NCI-H446 (cell line): ENCODE measurements at places on chromosomes 2 and 18.

DNA sequence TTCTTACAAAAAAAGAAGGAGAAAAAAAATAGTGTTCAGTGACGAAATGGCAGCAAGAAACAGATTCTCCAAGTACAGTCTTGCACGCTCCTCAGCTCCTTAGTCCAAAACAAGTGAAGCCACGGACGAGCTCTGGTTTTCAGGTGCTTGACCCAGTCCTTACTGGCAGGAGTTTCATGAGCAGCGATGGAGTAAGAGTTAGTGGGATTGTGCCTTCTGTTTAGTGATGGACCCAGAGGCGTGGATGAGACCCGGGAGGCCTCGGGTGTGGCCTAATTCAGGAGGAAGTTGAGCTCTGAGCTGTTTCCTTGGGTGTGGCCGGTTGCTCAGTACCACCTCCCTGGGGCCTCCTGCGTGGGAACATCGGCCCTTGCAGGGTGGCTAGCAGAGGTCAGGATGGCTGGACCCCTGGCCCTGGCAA, 52.0 kb downstream of the KIF5C start:
- DNase-seq = no peak

- no peak for DNase-seq
These were observed 14.7 kb upstream of the ATP6V1B1 start for GRCh38 chr2:70921031-70921430.

GRCh38 chr2:237615631-237616249, 11.6 kb upstream of the LRRFIP1 start:
- no peak for DNase-seq

DNA sequence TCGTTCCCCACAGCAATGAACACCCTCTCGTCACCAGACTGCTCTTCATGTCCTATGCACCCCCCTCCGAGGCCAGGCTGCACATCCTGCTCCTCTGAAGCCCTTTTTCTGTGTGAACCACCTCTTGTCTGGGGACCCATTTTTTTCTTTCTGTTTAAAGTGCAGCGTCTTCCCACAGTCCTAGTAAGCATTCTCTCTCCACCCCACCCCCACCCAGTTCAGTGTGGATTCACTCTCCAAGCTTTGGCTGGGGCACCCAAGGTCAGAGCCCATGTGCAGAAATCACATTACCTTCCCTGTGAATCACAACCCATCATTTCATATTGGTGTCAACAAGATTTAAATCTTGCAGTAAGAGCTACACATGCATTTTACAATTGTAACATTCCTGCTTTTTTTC, 26.4 kb upstream of the PKDCC start:
- no peak for DNase-seq

GRCh38 chr2:18467749-18468360, 92.6 kb downstream of the RDH14 start:
- DNase-seq = no peak

GRCh38 chr2:168255103-168255502, 7.7 kb upstream of the STK39 start:
- DNase-seq = no peak

DNA sequence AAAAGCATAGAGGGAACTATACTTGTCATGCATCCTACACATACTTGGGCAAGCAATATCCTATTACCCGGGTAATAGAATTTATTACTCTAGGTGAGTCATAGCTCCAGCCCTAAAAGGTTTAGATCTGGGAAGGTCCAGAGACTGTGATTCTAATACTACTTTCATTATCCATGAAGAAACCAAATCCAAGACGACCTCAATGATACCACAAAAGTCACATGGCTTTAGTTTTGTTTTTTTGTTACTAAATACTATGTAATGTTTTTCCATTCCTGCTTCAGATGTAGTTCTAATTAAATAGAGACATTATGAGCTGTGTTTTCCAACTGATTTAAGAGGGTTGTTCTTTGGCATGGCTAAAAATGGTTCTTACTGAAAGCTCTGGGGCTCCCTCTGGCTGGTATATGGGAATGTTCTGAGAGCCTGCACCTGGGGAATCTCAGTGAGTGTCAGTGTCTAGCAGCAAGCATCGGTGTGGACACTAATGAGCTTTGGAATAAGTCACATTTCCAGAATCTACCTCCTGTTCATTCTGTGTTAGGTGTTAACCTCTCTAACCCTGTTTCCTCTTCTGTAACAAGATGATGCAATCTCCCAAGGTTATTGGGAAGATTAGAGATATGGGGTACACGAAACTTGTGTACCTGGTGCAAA, 20.5 kb upstream of the IL1RL2 start:
- no peak for DNase-seq

GRCh38 chr2:196274387-196274809, 103.0 kb upstream of the STK17B start:
- no peak for DNase-seq

DNA sequence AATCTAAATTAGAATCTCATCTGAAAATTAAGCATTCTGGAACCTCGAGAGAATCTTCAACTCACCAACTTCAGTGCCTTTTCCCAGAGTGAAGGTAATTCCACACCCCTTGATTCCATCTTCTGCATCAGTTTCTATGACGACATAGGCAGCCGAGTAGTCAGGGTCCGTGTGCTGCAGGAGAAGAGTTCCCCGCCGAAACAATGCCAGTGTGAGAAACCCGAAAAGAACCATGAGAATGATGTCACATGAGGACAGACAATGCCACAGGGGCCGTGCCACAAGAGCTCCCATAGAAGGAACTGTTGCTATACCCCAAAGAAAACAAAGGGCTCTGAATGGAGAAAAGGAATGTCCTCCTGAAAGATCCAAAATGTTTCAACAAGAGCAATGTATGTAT, 6.0 kb downstream of the ENOSF1 start:
- no peak for DNase-seq
